ENCODE measurements at places on chromosomes 4 and X. TPM values are rescaled to one million over a fixed set of nuclear protein-coding genes. Genes with fewer than 3 reads are reported as not detected.

F11 gene
- total RNA-seq, result not detected

XG gene
- not detected for total RNA-seq

COL4A6 gene
- 4.5 TPM for total RNA-seq

CBLL2 gene
- not detected for total RNA-seq

PPP4R3C gene
- not detected for total RNA-seq

GLRA2 gene
- total RNA-seq, result not detected

- no peak for DNase-seq
These were observed 30.7 kb downstream of the TSPAN5 start for GRCh38 chr4:98627531-98628257.

- no peak for DNase-seq
These were observed 352.7 kb downstream of the NKX6-1 start for GRCh38 chr4:84146300-84146959.

DNA sequence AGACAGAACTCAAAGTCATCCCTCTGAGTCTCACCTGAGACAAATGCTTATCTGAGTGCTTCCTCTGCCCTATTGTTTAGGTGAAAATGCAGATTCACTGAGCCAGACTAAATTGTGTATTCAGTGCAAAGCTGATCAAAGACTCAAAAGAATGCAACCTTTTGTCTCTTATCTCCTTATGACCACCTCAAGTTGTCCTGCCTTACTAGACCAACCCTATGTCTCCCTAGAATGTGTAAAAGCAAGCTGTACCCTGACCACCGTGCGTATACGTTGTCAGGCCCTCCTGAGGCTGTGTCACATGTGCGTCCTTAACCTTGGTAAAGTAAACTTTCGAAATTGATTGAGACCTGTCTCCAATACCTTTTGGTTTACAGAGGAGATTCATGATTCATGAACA, 63.6 kb upstream of the SH3RF1 start:
- DNase-seq, result no peak

GRCh38 chrX:3548765-3549391, 164.6 kb downstream of the PRKX start:
- DNase-seq, result no peak

DNA sequence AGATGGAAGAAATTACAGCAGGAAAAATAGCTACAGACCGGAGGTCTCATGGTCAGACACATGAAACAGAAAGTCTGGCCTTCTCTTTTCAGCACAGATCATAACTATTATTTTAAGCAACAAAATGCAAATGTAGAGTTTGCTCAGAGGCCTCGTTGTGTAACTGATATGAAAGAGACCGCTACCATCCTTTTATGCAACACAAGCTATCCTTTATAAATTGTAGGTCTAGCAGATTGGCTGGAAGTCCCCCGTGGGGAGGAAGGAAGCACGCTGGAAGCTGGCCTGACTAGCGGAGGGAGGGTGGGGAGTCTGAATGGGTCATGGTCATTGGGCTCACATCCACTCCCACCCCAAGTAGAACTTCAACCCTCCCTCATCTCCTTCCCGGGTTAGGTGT, 27.7 kb downstream of the DMP1 start:
- no peak for DNase-seq

GRCh38 chrX:15165832-15166231, 104.1 kb downstream of the ASB9 start:
- no peak for DNase-seq

DNA sequence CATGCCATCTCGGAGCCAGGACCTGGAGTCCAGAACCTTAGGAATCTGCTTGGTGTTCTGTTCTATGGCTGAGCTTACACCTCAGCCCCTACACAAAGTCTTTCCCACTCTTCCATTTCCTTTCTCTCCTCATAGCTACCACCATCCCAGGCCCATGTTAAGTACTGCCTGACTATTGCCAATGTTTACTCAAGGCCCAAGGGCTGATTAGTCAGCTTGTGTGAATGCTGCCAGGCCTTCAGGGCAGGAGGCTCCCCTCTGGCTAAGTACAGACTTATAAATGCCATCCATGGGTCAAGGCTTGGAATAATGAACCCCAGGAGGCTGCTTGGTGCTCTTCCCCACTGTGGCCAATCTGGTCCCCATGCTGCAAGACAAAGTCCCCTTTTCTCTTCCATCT, 411.6 kb upstream of the MAGEB18 start:
- DNase-seq, result no peak

GRCh38 chr4:171896426-171896825, 83.2 kb downstream of the GALNTL6 start:
- no peak for DNase-seq
